ENCODE measurements at places on chromosomes 4 and X.

GRCh38 chr4:54779476-54780148, 121.9 kb downstream of the KIT start:
- DNase-seq = no peak

DNA sequence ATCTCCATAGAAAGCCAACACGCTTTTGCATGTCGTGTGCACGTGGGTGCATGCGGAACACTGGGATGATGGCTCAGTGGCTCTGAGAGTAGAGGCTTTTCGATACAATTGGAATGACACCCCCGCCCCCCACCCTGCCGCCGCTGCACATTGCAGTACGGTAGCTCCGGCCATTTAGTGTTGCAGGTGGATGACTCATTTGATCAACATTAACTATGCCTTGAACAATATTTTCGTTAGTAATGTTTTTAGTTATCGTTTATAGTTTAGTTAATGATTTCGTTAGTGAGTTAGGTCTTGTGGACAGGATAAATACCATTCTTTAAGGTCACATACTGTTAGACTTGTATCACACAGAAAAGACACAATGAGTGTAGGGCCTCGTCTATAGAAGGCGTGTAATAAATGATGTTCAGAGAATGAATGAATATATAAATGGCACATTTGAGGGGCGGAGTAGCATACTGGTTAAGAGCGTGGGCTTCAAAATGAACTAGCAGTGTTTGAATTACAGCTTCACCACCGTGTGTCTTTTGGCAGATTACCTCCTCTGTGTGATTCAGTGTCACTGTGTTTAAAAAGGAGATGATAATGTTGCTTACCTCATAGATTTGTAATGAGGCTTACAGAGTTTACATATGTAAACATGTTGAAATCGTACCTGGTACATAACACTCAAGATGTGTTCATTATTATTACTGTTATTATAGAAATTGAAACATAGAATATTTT, 67.2 kb upstream of the TENM3 start:
- DNase-seq = no peak

DNA sequence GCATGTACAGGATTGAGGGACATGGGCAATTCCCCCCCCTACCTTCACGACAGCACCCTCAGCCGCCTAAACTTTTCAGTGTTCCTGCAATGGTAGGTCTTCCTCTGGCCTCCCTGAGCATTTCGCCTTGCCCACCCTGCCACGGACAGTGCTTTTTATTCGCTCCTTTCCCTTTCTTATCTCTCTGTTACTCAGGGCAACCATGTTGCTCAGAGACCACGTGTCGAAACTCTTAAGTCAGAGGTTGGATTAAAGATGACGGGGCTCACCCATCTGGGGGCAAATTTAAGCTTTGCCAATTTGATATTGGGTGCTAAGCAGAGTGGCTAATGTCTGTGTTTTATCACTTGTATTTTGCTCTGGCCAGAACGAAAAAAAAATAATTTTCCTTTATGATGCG, 20.4 kb downstream of the TENM3 start:
- no peak for DNase-seq

GRCh38 chr4:186806679-186807421, 83.2 kb upstream of the FAT1 start:
- no peak for DNase-seq

GRCh38 chrX:10156199-10157031, at the start of gene CLCN4:
Gene CLCN4, plus strand, starts transcription at chrX:10156975. Its CDS starts 28,058 bp downstream, at chrX:10185033.
- no peak for DNase-seq

DNA sequence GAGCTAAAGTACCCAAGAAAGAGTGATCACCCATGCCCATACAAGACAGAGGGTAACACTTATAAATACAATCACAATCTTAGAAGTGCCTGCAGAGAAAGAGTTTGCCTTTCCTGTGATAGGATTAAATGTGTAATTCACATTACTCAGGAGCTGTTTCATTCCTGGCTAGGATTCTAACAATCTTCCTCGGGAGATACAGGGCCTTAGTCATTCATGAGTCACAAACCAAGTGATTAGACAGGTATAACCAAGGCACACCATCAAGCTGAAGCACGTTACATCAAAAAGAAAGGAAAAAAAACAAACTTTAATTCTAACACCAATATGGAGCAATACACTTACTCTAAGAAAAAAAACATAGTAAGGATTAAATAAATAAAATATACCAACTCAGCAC, 14.9 kb downstream of the ABCG2 start:
- no peak for DNase-seq

- no peak for DNase-seq
These were observed 36.1 kb downstream of the COPS4 start for GRCh38 chr4:83071116-83071515.

DNA sequence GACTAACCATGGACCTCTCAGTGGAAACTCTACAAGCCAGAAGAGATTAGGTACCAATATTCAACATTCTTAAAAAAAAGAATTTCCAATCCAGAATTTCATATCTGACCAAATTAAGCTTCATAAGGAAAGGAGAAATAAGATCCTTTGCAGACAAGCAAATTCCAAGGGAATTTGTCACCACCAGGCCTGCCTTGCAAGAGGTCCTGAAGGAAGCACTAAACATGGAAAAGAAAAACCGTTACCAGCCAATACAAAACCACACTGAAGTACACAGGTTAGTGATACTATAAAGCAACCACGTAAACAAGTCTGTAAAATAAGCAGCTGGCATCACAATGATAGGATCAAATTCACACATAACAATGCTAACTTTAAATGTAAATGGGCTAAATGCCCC, 156.6 kb downstream of the FAM13A start:
- peak; percentile 17 for DNase-seq

DNA sequence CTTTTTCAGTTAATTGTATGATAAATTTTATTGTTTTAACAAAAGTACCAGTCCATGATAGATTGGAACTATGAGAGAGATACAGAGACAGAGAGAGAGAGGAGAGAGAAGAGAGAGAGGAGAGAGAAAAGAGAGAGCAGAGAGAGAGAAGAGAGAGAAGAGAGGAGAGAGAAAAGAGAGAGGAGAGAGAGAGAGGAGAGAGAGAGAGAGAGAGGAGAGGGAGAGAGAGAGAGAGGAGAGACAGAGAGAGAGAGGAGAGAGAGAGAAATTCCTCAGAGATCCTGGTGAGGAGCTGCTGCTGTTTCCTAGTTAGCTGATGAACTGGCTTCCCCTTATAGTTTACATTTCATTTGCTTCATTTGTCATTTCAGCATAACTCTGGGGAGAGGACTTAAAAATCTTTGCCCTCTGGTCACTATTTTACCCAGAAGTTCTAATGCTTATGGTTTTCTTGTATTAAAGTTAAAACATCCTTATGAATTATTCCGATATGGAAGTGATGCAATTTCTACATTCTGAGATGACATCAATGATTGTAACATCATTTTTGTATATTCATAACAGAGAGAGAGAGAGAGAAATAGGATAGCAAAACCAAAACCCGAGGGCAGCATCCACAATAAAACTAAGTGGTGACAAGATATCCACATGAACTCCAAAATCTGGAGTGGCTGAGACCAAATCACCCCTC, 10.8 kb downstream of the CTAG1A start:
- no peak for DNase-seq

- no peak for DNase-seq
These were observed 7.4 kb upstream of the TAPT1 start for GRCh38 chr4:16233569-16234177.
